Left ventricle myocardium inferior (tissue), 1 donor: ENCODE measurements at places on chromosomes 2 and 18. TPM values are rescaled to one million over a fixed set of nuclear protein-coding genes. Genes with fewer than 3 reads are reported as not detected.
A peak's percentile ranks its signal among the peaks of the same experiment; 100 is the strongest.

The FAM168B gene
- 90.5 TPM for total RNA-seq

The PKDCC gene
- 88.7 TPM for total RNA-seq

The NEU2 gene
- total RNA-seq = not detected

The TRIP12 gene
- total RNA-seq = 194 TPM

The HOXD9 gene
- total RNA-seq = 0.16 TPM

The LOXHD1 gene
- total RNA-seq = 0.49 TPM

The CNDP1 gene
- not detected for total RNA-seq

The UGT1A10 gene
- total RNA-seq = not detected

The GLI2 gene
- total RNA-seq = 2.4 TPM

The ATF2 gene
- total RNA-seq = 24.1 TPM

The ZSWIM2 gene
- total RNA-seq = not detected

The PPP1R1C gene
- total RNA-seq = 33.1 TPM

The G6PC2 gene
- total RNA-seq = not detected

- H3K4me1 ChIP-seq = no peaks in the 10 kb centered on the region
- H3K27ac ChIP-seq = no peak overlapping the region
- H3K36me3 ChIP-seq = no peaks in the 10 kb centered on the region
Measured at GRCh38 chr2:100801402-100801801, 18.5 kb upstream of the NPAS2 start.

GRCh38 chr18:10050956-10051355, 137.1 kb downstream of the VAPA start:
- no peaks in the 10 kb centered on the region for H3K27me3 ChIP-seq
- H3K4me1 ChIP-seq = peaks cover 10% of the 10 kb centered on the region
- no peaks in the 10 kb centered on the region for H3K36me3 ChIP-seq
- H3K27ac ChIP-seq = peak overlapping the region; percentile 81
- H3K4me3 ChIP-seq = no peak overlapping the region

- no peaks in the 10 kb centered on the region for H3K36me3 ChIP-seq
- no peaks in the 10 kb centered on the region for H3K27me3 ChIP-seq
- H3K4me3 ChIP-seq = no peak overlapping the region
- H3K27ac ChIP-seq = no peak overlapping the region
Measured at GRCh38 chr2:12291303-12291702, 425.4 kb upstream of the TRIB2 start.

DNA sequence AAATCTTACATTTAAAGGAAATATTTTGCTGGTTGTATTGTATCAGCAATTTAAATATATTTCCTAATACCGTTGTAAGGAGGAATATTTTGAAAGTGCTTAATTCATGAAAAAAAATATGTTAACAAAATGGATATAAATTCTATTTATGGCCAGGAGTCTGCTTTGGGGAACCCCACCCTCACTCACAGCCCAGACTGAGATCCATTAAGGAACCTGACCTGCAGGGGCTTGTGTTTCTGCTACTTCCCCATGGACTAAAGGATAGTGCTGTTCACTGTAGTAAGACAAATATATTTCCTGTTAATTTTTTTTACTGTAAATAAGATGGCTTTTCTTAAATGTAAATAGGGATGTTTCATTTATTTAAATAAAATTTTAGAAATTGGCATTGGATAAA, 221.9 kb upstream of the COL3A1 start:
- DNase-seq = no peak
- no peaks in the 10 kb centered on the region for H3K27me3 ChIP-seq
- no peaks in the 10 kb centered on the region for H3K4me1 ChIP-seq
- H3K27ac ChIP-seq = no peak overlapping the region
- no peak overlapping the region for H3K4me3 ChIP-seq

GRCh38 chr2:239608260-239608659, 207.4 kb upstream of the HDAC4 start:
- no peaks in the 10 kb centered on the region for H3K4me1 ChIP-seq
- no peak overlapping the region for H3K27ac ChIP-seq
- H3K4me3 ChIP-seq = no peak overlapping the region
- no peaks in the 10 kb centered on the region for H3K36me3 ChIP-seq
- no peak for DNase-seq

- peaks cover 17% of the 10 kb centered on the region for H3K4me1 ChIP-seq
- H3K36me3 ChIP-seq = no peaks in the 10 kb centered on the region
- no peaks in the 10 kb centered on the region for H3K27me3 ChIP-seq
- no peak for DNase-seq
Measured at GRCh38 chr2:88933091-88933490, 241.6 kb downstream of the RPIA start.

DNA sequence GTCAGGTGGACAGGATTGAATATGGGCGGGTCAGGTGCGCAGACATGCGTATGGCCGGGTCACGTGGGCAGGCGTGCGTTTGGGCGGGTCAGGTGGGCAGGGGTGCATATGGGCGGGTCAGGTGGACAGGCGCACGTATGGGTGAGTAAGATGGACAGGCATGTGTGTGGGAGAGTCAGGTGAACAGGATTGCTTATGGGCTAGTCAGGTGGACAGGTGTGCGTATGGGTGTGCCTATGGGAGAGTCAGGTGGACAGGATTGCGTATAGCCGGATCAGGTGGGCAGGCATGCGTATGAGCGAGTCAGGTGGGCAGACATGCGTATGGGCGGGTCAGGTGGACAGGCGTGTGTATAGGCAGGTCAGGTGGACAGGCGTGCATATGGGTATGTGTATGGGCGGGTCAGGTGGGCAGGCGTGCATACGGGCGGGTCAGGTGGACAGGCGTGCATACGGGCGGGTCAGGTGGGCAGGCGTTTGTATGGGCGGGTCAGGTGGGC, 30.3 kb upstream of the KLF11 start:
- no peak for DNase-seq
- no peak overlapping the region for H3K27ac ChIP-seq
- no peaks in the 10 kb centered on the region for H3K27me3 ChIP-seq
- peaks cover 25% of the 10 kb centered on the region for H3K4me1 ChIP-seq
- H3K36me3 ChIP-seq = no peaks in the 10 kb centered on the region
- H3K4me3 ChIP-seq = no peak overlapping the region

GRCh38 chr2:187271825-187272224, 176.2 kb downstream of the CALCRL start:
- no peaks in the 10 kb centered on the region for H3K36me3 ChIP-seq
- no peak overlapping the region for H3K27ac ChIP-seq
- no peak for DNase-seq
- H3K4me1 ChIP-seq = no peaks in the 10 kb centered on the region

GRCh38 chr18:26471027-26471426, 77.3 kb downstream of the KCTD1 start:
- H3K27me3 ChIP-seq = no peaks in the 10 kb centered on the region
- DNase-seq = no peak
- H3K27ac ChIP-seq = no peak overlapping the region
- H3K4me1 ChIP-seq = peaks cover 20% of the 10 kb centered on the region
- no peak overlapping the region for H3K4me3 ChIP-seq

DNA sequence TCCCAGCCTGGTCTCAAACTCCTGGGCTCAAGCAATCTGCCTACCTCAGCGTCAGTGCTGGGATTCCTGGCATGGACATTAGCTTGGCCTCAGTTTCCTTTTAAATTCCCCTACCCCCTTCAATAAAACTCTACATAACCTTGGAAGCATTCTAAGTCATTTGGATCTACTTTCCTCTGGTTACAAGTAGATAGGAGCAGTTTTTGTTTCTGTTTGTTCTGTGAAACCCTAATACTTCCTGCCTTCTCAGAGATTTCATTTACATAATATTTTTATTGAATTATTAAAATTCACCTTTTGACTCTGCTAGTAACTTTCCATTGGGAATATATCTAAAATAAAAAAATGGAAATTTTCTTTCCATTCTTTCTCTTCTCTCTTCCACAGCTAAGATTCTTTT, 25.9 kb downstream of the GIGYF2 start:
- H3K27ac ChIP-seq = no peak overlapping the region
- H3K4me1 ChIP-seq = peaks cover 36% of the 10 kb centered on the region
- no peak for DNase-seq
- no peaks in the 10 kb centered on the region for H3K27me3 ChIP-seq
- H3K36me3 ChIP-seq = peaks cover 20% of the 10 kb centered on the region

DNA sequence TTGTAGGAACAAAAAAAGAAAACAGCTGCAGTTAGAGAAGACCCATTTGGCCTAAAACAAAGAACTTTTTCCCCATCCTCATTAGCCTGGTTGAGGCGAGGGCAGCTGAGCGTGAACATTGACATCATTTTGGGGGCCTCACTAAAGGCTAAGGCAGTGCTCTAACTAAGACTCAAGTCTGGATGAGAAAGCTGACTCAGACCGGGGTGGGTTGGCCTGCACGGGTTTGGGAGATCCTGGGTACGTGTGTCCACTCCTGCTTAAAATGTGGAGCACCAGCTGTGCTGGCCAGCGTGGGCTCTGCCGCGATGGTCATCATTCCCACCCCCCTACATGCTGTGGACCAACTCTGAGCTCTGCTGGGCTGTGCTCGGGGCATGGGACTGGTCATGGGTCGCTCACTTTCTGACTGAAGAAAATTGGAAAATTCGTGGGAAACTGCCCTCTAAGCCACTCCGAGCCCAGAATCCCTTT, 86.0 kb upstream of the TMEM247 start:
- no peak for DNase-seq
- H3K4me3 ChIP-seq = no peak overlapping the region
- H3K36me3 ChIP-seq = no peaks in the 10 kb centered on the region
- H3K27me3 ChIP-seq = no peaks in the 10 kb centered on the region

- H3K36me3 ChIP-seq = no peaks in the 10 kb centered on the region
- no peaks in the 10 kb centered on the region for H3K27me3 ChIP-seq
- no peak overlapping the region for H3K4me3 ChIP-seq
- H3K27ac ChIP-seq = no peak overlapping the region
Measured at GRCh38 chr2:215658635-215659305, 222.9 kb upstream of the FN1 start.

DNA sequence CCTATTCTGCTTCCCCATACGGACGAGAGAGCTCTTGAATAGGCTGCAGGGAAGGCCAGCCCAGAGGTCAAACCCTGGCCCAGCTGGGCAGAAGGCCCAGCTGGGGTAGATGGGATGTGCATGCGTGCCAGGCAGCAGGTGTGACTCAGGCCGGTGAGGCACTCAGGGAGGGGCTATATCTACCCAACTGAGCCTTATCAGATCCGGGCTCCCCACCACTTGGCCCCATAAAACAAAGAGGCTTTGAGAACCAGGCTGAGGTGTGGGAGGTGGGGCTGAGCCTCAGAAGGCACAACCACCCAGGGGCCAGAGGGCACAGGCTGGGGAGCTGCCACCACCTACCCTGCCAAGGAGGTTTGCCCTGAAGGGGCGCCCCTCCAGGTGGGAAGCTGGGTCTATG, 8.0 kb upstream of the CFAP65 start:
- H3K27ac ChIP-seq = no peak overlapping the region
- H3K27me3 ChIP-seq = peaks cover 99% of the 10 kb centered on the region
- DNase-seq = no peak
- H3K36me3 ChIP-seq = no peaks in the 10 kb centered on the region
- no peak overlapping the region for H3K4me3 ChIP-seq

GRCh38 chr2:37645362-37645761, 26.1 kb downstream of the CDC42EP3 start:
- H3K36me3 ChIP-seq = peaks cover 32% of the 10 kb centered on the region
- no peak overlapping the region for H3K4me3 ChIP-seq
- peaks cover 91% of the 10 kb centered on the region for H3K4me1 ChIP-seq

DNA sequence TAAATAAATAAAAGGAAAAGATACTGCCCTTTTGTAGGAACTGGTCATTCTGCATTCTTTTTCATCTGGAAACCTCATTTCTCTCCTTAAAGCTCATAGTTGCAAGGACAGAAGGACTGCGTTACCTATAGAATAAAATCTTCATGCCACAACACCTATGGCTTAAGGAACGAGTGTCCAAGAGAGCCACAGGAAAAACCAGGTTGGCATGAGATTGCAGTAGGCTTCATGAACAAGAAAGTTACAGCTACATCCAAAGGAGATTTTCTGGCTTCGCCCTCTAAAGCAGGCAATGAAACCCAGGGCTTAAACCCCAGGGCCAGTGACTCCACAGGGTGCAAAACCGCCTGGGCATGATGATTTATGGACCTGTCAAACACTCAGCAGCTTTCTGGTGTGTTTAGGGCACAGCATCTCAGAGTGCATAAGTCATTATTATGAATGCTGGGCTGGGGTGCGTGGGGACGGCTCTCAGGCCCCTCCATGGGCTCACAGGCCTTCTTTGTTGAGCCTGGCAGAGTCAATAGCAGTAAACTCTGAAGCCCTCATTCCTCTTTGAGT, 30.7 kb upstream of the PIEZO2 start:
- H3K27ac ChIP-seq = no peak overlapping the region
- H3K27me3 ChIP-seq = no peaks in the 10 kb centered on the region
- H3K36me3 ChIP-seq = no peaks in the 10 kb centered on the region
- no peak overlapping the region for H3K4me3 ChIP-seq
- no peak for DNase-seq

DNA sequence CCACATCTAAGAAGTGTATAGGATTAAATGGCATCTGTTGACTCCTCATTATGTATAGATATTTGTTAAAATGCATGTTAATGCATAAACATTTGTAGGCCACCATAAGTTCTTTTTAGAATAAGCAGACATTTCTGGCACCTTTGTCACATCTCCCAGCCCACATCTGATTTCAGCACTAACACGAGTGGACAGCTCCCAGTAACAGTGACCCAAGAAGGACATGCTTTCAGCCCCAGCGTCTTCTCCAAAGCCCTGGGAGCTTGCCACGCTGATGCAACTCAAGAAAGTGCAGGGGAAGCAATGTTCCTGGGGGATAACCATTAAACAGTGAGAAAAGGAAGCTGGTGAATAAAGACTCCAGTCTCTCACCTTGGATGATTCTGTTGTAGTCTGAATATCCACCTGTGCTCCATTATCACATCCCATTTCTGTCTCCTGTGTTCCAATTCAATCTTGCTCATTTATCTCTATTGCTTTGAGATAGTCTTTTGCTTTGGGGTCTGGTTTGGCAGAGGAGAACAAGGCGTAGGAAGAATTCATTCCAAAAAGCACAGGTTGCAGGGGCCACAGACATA, 182.6 kb upstream of the THSD7B start:
- H3K27me3 ChIP-seq = no peaks in the 10 kb centered on the region
- H3K4me3 ChIP-seq = no peak overlapping the region
- H3K36me3 ChIP-seq = no peaks in the 10 kb centered on the region
- no peak for DNase-seq

DNA sequence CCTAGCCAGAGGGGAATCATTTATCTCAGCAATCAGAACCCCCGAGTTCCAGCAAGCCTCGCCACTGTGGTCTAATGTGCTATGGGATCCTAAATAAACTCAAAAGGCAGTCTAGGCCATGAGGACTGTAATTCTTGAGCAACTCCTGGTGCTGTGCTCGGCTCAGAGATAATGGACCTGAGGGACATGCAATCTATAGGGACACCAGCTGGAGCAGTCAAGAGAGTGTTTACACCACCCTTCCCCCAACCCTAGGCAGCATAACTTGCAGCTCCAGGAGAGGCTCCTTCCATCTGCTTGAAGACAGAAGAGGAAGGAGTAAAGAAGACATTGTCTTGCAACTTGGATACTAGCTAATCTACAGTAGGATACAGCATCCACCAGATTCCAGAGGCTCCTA, 225.5 kb upstream of the KLHL14 start:
- H3K27me3 ChIP-seq = no peaks in the 10 kb centered on the region
- no peaks in the 10 kb centered on the region for H3K4me1 ChIP-seq
- no peak for DNase-seq
- H3K36me3 ChIP-seq = no peaks in the 10 kb centered on the region
- no peak overlapping the region for H3K4me3 ChIP-seq
- no peak overlapping the region for H3K27ac ChIP-seq
